NB4 (cell line): ENCODE measurements at places on chromosomes 5 and 9.

- no peak for DNase-seq
These were observed 362.7 kb upstream of the ADAMTS16 start for GRCh38 chr5:4777435-4777834.

GRCh38 chr5:9082996-9083395 lies 462.9 kb downstream of the SEMA5A start:
- no peak for DNase-seq

DNA sequence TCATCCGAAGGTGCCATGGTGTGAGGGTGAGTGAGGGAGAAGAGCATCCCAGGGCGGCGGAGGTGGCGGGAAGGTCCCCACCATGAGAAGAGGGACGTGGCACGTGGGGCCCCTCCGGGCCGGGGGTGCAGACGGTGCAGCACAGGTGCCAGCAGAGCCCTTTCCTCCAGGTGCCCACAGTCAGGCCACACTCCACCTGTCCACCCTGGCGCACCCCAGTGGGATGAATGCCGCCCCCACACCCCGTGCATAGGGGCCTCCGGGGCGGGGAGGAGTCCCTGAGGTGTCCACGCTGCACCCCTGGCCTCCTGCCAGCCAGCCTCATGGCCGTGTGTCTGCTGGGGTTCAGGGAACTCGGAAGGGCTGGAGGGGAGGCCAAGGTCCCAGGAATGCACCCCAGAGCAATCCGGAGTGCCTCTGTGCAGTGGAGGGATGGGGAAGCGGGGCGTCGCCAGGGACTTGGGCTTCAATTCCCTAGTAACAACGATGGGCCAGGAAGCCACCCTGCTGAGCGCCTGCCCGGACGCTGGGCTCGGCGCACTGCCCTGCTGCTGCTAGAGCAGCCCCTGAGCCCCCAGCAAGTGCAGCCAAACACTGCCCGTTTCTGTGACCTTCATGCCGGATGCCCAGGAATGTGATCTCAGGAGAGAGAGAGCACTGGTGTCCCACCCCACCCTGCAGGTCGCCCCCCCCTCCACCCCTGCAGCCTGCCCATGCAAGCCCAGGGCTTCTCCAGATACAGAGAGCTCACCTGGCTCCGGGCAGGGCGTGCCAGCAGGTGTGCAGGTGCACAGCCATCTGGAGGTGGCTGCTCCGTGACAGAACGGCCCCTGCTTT lies 8.8 kb upstream of the NACC2 start:
- DNase-seq = no peak

- DNase-seq = no peak
These were observed 64.5 kb downstream of the CEP120 start for GRCh38 chr5:123358751-123359150.

- peak; percentile 12 for DNase-seq
These were observed 26.9 kb upstream of the ADAM19 start for GRCh38 chr5:157602505-157602904.

DNA sequence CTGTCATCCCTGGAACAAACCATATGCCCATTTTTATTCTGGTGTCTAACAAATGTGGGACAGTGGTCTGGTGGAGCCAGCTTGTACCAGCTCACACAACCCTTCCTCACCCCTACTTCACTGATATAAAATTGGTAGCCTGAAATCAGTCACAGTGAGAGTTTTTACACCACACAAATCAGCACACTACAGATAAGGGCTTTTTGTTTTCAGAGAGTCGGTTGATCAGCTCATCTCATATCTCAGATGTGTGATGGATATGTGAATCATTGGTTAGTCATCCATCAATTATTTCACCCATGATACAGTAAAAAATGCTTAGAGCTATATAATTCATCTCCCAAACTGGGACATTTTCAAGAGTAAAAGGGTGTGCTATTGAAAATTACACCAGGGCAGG lies 529.2 kb downstream of the EBF1 start:
- no peak for DNase-seq

GRCh38 chr9:123431581-123431980 lies 75.6 kb downstream of the CRB2 start:
- DNase-seq = no peak

- DNase-seq = no peak
These were observed 10.4 kb downstream of the SPARC start for GRCh38 chr5:151676314-151676712.
